Sigmoid colon (tissue), 7 donors: ENCODE measurements at places on chromosomes 6 and 20. TPM values are rescaled to one million over a fixed set of nuclear protein-coding genes. Genes with fewer than 3 reads are reported as not detected.
A peak's percentile ranks its signal among the peaks of the same experiment; 100 is the strongest.

- DNase-seq = no peak
Observed at GRCh38 chr20:24438331-24438730, 31.1 kb upstream of the SYNDIG1 start.

DNA sequence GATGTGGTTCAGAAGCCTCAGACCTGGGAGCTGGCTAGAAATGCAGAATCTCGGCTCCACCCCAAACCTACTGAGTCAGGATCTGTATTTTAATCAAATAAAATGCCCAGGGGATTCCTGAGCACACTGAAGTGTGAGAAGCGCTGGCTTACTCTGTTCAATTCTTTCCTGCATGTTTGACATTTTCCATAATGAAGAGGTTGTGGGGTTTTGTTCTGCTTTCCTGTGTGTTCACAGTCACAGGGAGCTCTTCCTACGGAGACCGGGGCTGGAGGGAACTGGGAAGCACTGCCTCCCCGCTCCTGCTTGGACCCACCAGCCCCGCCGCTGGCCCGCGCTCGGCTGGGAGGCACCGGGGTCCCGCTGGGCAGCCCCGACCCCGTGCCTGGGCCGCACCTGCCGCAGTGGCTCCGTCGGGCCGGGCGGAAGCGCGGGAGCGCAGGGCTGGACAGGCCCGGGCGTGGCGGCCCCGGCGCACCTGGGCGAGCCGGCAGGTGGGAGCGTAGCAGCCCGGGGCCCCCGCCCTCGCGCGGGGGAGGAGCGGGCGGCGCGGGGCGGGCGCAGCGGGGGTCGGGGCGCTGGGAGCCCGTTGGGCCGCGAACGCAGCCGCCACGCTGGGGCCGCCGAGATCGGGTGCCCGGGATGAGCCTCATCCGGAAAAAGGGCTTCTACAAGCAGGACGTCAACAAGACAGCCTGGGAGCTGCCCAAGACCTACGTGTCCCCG lies at the start of gene MAPK13:
MAPK13 (plus strand) TSS at position 573 of the 726 bp plus-strand sequence; CDS start at position 643, 70 bp downstream.
- no peak for DNase-seq

DNA sequence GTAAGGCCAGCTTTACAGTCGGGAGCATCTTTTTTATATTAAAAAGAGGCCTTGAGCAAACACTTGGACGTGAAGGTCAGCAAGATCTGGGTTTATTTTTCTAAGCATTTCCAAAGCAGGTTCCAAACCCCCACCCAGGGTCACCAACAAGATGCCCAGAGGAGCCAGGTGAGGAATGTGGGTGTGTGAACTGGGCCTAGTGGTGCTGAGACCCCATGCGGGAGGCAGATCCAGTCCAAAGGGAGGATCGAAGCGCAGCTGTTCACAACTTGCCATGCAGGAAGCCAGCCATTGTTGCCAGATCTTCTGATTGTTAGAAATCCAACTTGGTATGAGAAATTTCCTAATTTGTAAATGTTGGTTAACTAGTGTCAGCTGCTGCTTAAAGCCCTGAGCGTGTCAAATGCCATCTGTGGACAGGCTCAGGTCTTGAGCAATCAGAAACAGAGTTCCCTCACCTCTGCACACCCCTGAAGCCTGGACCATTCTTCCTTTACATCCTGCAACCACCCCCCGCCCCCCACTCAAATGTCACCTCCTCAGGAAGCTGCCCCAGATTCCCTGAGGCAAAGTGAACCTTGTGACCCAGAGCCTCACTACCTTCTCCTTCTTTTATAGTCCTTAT lies 46.5 kb downstream of the NFATC2 start:
- DNase-seq = no peak

DNA sequence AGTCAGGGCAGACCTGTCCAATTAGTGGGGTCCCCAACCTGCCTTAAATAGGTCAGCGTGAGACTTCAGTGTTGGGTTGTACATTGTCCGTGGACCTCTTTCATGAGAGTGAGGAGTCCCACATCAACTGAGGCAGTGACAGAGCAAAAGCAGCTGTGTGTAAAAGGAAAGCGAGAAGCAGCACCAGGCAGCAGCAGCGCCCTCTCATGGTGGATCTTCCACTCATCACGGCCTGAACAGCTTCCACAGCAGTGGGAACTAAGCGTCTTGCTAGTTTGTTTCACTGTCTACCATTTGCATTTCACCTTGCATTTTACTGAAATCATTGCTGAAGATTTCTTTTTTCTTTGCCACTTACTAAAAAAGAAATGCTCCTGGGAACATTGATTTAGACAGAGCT lies 333.8 kb downstream of the PKHD1 start:
- no peak for DNase-seq

- no peak for DNase-seq
Observed at GRCh38 chr6:162177746-162178145, 549.8 kb downstream of the PRKN start.

Gene RGL2
- total RNA-seq = 48.9 TPM

DNA sequence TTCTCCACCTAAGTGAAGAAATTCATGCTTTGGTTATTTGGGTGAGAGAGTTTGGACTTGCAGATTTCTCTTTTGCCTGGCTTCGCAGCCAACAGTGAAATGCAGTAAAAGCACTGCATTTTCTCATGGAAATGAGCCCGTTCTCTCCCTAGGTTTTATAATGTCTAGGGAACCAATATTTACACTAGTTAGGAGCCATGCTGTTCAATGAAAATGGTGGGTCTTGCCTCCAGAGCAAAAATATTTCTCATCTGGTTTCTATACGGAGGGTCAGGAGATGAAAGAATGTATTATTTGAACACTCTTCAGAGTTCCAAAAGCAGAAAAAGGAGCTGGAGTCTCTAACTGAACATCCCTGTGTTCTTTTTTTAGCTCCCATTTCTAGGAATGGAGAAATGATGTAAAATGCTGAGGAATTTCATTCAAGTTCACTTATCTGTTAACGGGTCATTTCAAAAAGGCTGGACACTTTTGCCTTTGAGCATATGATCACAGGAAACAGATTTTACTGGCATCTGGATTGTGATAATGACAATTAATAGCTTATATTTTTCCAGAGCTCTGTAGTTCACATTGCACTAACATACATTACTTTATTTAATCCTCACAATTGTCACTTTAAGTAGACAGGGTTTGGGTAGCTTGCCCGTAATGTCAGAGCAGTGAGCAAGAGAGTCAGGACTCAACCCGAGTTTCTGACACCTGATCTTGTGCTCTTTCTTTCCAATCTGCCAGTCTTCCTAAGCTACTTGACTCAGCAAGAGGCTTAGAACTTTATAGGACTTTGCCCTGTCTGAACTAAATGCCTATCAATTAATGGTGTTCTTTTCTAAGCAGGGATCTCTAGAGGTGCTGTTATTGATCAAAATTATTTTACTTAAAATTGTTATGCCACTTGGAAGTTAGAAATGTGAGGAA lies 78.0 kb downstream of the PPP1R14C start:
- no peak for DNase-seq

- no peak for DNase-seq
Observed at GRCh38 chr20:32984196-32984595, 20.0 kb downstream of the SUN5 start.

DNA sequence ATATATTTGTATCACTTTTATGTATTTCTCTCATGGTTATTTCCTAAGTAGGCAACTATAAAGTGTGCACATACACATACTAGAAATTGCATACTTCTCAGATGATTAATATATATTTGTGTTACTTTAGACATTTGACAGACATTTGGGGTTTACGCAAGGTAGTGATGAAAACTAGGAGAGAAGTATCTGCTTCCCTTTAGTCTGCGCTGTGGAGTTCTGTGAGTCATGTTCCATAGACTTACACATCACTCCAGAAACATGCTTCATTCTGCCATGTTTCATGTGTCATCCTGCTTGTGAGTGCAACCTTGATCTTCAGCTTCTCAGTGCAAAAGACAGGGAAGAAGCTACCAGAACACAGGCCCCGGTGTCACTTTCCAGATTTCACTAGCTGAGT lies 200.7 kb upstream of the BMP2 start:
- DNase-seq = no peak

DNA sequence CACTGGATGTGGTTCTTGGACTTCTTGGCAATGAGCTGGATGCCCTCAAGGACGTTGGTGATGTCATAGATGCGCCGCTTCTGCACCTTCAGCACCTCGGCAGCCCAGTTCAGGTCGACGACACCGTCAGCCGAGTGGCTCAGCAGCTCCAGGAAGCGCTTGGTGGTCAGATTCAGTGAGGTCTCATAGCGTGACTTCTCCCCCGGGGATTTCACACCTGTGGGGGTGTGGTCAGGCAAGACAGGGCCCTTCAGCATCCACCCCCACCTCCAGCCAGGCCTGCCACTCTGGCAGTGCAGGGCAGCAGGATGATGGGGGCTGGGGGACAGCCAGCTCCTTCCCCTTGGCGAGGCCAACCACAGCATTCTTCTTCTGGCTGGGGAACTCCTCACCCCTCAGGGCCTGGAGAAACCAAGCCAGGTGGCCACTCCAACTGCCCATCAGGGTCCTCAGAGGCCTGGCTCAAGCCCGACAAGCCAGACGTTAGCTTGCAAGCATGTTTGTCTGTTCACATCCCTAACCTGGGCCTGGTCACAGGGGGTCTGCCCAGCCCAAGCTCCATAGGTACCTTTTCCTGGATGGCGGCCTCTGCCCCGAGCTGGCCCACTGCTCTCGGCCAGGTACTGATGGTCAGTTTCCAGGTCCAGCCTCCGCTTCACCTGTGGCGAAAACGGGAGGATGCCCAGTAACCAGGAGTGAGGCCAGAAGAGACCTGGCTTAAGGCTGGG lies 5.7 kb upstream of the NECAB3 start:
- DNase-seq = no peak

DNA sequence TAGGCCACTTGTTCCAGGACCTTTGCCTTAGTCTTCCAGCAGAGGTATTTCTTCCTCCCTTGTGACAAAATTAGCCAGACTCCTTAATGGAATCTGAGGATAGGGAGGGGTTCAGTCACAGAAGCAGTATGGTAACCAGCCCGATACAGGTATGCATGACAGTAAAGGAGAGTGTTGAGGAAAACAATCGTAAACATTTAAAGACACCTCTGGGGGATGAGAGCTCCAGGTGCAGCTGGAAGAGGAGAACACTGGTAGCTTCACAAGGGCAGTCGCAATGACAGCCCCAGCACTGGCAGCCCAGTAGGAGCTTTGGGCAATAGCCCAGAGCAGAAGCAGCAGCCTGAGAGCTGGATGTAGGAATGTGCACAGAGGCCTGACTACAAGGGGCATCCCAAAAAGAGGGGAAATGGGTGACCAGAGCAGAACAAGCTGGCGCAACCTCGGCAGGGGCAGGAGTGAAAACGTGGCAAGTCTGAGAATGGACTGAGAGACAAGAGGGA lies 344.9 kb upstream of the JAG1 start:
- DNase-seq = no peak

GRCh38 chr6:143026696-143027449 lies 33.8 kb upstream of the AIG1 start:
- no peak for DNase-seq

Gene SCAND1
- total RNA-seq = 61.2 TPM

Gene FBXO5
- total RNA-seq = 3.3 TPM

Gene ARID1B
- total RNA-seq = 81.2 TPM

- DNase-seq = no peak
Observed at GRCh38 chr6:166572370-166573261, 13.9 kb downstream of the RAMACL start.

DNA sequence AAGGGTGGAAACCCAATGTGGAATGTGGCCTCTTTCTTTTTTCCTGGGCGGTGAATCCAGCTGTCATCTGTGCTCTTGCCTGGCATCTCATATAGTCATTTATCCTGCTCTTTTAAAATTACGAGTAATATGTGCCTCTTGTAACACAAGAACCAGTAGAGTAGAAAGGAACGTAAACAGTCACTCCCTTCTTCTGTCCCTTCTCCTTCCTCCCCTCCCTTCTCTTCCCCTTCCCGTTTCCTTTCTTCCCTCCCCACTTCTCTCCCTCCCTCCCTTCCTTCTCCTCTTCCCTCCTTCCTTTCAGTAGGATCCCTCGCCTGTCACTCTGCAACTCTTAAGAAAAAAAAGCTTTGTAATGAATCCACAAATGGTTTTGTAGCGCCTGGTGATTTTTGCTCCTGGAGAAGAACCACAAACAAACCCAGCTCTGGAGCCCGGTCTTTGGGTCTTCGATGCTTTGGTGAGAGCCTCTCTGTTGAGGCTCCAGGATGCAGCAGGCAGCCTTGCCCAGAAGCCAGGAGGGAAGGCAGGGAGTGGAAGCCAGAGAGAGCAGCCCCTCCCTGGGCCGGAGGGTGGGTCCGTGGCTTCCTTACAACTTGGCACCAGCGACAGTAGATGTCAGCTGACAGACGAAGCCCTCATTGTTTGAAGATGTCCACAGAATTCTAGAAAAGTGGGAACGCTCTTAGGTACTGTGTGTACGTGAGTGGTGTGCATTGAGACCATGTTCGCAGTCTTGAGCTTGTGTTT lies 15.0 kb downstream of the DUSP22 start:
- DNase-seq = no peak

DNA sequence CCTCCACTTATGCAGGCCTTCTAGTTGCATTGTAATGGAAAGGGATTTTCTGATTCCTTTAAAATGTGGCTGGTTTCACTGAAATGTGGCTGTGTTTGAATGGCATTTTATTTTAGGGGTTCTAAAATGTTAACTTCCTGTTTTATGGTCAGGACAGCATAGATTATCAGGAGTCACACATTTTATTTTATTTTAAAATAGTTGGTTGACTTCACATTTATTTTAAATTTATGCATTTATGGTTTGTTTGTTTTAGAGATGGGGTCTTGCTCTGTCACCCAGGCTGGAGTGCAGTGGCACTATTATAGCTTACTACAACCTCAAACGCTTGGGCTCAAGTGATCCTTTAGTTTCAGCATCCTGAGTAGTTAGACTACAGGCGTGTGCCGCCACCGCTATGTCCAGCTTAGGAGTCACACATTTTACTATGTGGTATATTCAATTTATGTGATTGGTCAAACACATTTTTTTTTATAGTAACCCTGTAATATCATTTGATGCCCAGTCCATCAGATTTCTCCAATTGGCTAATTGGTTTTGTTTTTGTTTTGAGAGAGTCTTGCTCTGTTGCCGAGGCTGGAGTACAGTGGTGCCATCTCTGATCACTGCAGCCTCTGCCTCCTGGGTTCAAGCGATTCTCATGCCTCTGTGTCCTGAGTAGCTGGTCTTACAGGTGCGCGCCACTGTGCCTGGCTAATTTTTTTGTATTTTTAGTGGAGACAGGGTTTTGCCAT lies 2.3 kb downstream of the DTD1 start:
- DNase-seq = no peak

GRCh38 chr6:32983964-32984621 lies 15.7 kb downstream of the BRD2 start:
- no peak for DNase-seq

GRCh38 chr20:43749734-43750294 lies 23.0 kb upstream of the GTSF1L start:
- peak; percentile 83 for DNase-seq

GRCh38 chr6:20681243-20681684 lies 147.0 kb downstream of the CDKAL1 start:
- no peak for DNase-seq

Gene TCF15
- total RNA-seq = not detected

GRCh38 chr6:134787261-134787877 lies 162.5 kb downstream of the ALDH8A1 start:
- DNase-seq = no peak

Gene IL17A
- not detected for total RNA-seq

Gene ZNF322
- total RNA-seq = 19.9 TPM

Gene EBF4
- total RNA-seq = 31.0 TPM

Gene NPBWR2
- total RNA-seq = not detected
